NCI-H1105 treated with DMSO at 0.1 percent for 48 hours (cell line): ENCODE measurements at places on chromosomes 7 and 10.

GRCh38 chr10:95697429-95697828 is 3.7 kb upstream of the TCTN3 start:
- no peak for DNase-seq

- DNase-seq = peak; percentile 66
These were observed 100.6 kb downstream of the FAM204A start for GRCh38 chr10:118241229-118242137.

DNA sequence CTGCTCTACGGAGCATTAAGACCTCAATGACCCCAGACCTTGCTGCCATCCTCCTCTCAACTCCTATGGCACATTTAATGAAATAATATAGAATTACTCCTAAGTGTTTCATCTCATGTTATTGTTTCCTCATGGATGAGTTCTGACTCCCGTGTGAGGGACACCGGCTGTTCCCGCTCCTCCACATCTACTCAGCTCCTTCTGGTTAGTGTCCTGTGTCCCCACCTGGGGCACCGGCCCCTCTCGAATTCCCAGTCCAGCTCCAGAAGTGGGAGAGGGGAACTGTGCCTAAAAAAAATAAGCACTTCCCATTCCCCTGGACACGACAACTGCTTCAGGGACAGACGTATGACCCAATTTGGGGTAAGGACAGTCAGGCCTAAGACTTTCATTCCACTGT is 58.3 kb downstream of the PIP4K2A start:
- no peak for DNase-seq

DNA sequence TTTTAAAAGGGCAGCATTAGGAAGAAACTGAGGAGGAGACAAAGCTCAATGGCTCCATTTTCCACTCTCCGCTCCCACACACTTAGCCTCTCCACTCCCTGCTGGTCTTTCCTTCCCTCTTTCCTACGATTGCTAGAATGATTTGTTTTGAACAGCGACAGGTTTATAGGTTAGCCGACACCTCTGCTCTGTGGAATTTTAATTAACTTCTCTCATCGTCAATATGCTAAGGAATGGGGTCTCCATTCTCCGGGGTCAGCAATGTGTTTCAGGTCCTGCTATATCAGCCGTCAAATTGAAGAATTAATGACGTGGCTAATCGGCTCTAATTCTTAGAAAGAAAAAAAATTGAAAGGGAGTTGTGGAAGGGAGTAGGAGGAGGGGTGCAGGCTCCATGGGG is 28.9 kb downstream of the FBXW4 start:
- DNase-seq = no peak

GRCh38 chr7:151905766-151906165 is 28.9 kb upstream of the PRKAG2 start:
- no peak for DNase-seq

DNA sequence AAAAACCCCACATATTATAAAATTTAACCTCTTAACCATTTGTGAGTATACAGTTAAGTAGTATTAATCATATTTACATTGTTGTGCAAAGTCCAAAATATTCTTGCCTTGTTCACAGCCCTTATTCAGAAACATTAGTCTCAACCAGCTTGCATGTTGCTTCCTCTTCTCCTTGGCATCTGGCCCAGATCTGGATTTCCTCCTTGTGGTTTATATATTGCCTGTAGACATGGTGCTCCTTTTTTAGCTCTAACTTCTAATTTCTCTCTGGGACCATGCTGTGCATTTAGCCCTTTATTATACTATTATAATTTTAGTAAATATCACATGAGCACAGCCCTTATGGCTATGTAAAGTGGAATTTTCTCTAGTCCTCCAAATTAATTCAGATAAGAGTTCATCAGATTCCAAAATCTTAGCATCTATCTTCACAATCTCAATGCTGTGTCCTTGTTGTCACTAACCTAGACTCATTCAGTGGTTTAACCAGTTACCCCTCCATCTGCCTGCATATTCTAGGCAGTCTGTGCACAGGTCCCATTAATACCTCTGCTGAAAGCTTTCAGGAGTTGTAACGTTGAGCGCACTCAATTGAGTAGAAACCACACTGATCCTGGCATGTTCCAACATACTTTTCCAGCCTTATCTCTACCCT is 7.9 kb downstream of the CPED1 start:
- DNase-seq = peak; percentile 12

DNA sequence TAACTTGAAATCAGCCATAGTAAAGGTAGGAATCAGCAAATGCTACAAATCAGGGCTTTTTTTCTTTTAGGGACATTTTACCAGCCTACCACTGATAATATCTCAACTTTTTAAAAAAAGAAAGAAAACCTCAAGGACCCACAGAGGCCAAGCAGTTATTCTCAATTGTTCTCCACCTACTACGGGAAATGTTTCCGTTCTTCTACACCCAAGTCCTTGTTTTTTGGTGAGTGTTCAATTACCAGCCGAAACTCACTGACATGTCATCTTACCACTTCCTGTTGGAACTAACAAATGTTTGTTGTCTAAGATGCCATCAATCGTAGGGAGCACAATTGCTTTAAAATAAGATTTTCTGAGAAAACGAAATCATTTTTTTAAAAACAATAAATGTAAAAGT is 50.2 kb upstream of the CDK1 start:
- DNase-seq = no peak

DNA sequence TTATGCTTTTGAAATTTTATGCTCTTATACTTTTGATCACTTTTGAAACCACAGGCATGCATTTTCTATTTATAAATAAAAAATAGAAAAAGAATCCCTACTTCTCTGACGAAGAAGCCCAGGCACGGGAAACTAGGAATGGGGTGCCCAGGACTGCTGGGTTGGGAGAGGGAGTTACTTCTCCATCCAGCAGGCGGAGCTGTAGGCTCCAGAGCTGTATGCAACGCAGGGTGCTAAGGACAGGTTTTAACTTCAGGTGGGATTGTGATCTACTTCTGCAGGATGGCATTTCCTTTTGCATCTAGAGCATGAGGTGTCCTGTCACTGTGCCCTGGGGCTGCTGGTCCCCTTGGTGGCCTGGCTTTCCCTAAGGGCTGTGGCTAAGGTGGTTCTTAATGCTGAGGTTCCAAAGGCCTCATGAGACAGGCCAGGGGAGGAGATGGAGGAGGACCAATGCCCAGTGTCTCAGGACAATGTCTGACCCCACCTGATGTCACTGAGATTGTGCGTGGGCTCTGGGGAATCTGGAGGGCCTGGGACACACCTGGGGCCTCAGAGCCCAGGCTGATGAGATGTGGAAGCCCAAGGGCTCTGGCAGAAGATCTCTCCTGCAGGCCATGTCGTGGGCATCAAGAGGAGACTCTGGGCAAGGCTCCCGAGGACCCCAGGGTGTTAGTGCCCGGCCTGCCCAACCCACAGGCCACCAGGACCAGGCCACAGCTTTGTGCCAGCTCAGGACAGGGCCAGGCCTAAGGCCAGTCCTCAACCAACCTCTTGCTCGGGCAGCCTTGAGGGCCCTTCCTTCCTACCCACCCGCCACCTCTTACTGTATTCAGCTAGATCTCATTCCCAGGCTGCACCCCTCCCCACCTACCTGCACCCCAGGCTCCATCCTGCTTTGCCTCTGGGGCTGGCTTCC is 507 bp downstream of the CCDC201 start:
- DNase-seq = no peak

- no peak for DNase-seq
These were observed 108.0 kb upstream of the HGF start for GRCh38 chr7:81877890-81878289.

- no peak for DNase-seq
These were observed 156.4 kb downstream of the OAT start for GRCh38 chr10:124262234-124262865.

GRCh38 chr7:18283045-18283444 is 212.5 kb upstream of the HDAC9 start:
- DNase-seq = no peak

DNA sequence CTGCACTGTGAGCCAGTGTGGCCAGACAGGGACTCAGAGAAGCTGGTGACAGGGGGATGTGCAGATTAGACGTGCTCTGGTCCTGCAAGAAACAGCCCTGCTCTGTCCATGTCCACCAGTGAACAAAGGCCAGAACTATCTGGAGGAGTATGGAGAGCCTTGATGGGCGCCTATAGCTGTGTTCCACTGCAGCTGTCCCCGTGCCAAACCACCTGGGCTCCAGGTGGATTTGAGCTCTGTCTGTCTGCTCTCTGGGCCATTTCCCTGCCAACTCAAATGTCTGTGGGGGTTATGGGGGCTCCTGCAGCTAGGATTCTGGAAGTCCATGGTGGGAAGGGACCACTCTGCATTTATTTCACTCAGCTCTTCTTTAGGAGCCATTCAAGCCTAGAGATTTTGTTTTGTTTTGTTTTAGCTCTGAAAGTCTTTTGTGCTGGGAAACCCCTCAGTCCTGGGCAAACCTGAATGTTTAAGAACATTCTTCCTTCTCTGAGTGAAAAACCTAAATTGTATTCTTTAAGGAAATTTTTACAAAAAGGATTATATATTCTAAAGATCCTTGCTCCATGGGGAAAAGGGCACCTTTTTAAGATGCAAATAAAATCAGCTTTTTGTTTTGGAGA is 1039.5 kb upstream of the SORCS1 start:
- no peak for DNase-seq

GRCh38 chr7:45125193-45125904 is 13.9 kb upstream of the TBRG4 start:
- DNase-seq = no peak
